ENCODE measurements at places on chromosomes 6 and 20.

- no peak for DNase-seq
Observed at GRCh38 chr6:20033697-20034407, 178.4 kb downstream of the MBOAT1 start.

- no peak for DNase-seq
Observed at GRCh38 chr6:83853178-83854000, at the start of gene RIPPLY2. RIPPLY2 (plus strand) TSS chr6:83853360; CDS start chr6:83853417, 57 bp downstream.

DNA sequence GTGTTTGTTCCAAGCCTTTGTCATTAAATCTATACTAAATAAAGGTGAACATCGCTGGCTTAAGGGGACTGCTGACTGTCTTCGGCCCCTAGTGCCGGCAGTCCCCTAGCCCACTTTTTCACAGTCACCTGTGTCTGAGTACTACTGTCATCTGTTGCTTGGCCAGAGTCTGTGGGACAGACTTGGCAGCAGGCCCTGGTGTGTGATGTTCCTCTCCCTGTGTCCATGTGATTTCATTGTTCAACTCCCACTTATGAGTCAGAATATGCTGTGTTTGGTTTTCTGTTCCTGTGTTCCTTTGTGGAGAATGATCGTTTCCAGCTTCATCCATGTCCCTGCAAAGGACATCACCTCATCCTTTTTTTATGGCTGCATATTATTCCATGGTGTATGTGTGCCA lies 133.4 kb downstream of the HAO1 start:
- DNase-seq = no peak

DNA sequence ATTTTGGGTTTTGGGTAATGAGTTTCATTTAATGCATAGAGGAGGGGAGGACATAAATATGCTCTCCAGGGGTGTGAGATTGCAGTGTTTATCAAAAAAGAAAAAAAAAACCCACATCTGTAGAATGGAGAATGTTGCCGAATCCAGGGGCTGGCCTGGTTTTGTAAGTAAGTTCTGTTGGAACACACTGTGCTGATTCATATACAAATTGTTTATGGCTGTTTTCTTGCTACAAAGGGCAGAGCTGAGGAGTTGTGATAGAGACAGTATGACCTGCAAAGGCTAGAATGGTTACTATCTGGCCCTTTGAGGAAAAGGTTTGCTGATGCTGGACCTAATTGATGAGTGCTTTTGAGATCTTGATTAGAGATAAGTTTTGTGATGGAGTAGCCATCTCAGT lies 30.4 kb downstream of the SCAF8 start:
- no peak for DNase-seq

DNA sequence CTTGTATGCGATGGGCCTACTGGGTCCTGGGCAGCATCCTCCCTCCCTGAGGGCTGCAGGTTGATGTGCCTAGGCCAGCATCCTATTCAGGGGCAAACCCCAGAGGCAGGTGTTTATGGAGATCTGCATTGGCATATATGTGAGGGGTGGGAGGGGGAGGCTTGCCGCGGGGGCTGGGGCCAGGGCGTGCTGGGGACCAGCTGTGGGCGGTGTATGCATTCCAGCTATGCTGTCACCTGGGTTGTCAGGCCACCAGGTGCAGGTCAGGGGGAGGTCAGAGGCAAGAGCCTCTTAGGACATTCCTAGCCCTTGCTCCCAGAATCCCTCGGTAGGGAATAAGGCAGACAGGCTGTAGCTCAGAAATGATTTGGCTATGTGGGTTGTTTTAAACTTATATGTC lies 11.9 kb downstream of the FOXA2 start:
- DNase-seq = no peak

- no peak for DNase-seq
Observed at GRCh38 chr6:89118931-89119330, 1.1 kb upstream of the SRSF12 start.
